ENCODE measurements at places on chromosomes 3 and 15.

GRCh38 chr3:189572249-189572648 lies 58.9 kb upstream of the TP63 start:
- DNase-seq: no peak

GRCh38 chr3:41975416-41976103 lies 13.7 kb upstream of the ULK4 start:
- DNase-seq: no peak

DNA sequence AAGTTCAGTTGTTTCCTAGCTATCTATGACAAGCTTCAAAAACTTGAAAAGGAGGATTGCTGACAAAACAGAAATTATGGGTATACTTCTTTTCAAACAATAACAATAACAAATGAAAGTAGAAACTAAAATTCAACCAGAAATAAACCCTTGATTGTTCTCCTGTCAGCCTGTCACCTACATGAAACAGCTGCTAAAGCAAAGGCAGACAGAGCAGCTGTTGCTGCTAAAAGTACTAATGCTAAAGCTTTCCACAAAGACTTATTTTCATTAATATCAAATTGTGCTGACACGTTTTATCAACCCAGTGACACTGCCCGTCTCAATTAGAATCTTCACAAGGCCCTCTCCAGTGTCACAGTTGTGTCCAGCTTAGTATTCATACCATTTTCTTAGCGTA lies 533.2 kb upstream of the GBE1 start:
- DNase-seq: no peak

- DNase-seq: no peak
These were observed 31.0 kb upstream of the FAM3D start for GRCh38 chr3:58697561-58697960.

GRCh38 chr3:71035886-71036285 lies 547.6 kb downstream of the FOXP1 start:
- no peak for DNase-seq

- DNase-seq: no peak
These were observed 89.4 kb upstream of the CDAN1 start for GRCh38 chr15:42826251-42826890.

GRCh38 chr3:129377615-129378014 lies 50.8 kb downstream of the EFCAB12 start:
- no peak for DNase-seq

- no peak for DNase-seq
These were observed 28.0 kb downstream of the RAD51 start for GRCh38 chr15:40722934-40723333.

DNA sequence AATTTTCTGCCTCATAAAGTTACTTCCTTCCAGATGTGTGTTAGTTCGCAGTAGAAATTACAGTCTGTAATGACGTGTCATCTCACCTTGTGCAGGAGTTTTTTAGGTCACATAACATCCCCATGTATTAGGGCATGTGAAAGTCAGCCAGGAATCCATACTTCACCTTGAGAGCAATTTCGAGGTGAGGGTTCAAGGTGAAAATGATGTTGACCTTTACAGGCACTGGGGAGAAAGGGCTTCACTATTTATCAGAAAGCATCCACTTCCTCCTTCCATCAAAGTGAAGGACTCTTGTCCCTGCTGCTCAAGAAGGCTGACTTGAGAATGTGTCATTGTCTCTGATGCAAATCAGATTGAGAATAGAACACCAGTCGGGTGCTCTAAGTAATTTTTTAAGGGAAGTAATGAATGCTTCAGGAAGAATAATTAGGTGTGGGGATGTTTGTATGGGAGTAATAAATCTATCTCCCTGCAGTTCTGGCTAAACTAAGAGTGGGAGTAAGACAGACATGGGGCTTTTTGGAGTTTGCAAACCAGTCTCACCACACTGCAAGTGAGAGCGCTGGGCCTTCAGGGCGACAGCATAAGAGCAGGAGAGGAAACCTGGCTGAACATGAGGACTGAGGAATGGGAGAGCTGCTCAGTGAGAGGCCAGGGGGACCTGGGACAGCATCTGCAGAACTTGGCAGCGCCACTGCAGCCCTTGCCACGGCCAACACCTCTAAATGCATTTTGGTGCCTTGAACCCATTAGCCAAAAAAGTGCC lies 85.9 kb upstream of the IL12A start:
- DNase-seq: no peak

DNA sequence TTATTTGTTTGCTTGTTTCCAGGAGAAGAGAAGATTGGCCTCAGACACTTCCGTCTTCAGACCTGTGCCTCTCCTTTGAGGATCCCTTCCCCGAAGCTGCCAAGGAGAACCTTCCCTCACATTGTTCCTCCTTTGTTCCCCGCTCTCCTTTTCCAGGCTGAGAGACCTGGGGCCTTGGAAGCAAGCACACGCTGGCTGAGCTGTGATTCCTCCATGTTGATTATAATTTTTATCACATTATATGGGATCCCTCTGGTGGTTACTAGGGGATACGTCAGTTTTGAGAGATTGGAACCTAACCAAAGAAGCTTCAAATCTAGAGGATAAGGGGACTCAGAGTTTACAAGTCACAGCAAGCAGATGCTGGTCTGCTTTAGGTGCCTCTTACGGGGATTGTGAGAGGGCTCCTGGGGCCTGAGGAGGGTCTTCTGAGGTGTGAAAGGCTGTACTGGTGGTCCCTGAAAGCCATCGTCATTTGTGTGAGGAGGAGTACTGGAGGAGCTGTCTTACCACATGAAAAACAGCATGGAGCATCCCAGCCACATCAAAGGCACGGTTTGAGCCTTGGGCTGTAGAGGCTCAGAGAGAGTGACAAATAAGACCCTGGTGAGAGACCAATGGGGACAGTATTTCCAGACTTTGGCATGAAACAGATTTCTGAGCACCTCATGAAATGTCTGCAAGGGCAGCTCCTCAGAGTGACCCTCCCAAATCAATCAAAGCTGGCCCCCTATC lies 760.1 kb upstream of the CFAP20DC start:
- no peak for DNase-seq

- no peak for DNase-seq
These were observed 34.6 kb downstream of the PAK2 start for GRCh38 chr3:196774191-196774820.

DNA sequence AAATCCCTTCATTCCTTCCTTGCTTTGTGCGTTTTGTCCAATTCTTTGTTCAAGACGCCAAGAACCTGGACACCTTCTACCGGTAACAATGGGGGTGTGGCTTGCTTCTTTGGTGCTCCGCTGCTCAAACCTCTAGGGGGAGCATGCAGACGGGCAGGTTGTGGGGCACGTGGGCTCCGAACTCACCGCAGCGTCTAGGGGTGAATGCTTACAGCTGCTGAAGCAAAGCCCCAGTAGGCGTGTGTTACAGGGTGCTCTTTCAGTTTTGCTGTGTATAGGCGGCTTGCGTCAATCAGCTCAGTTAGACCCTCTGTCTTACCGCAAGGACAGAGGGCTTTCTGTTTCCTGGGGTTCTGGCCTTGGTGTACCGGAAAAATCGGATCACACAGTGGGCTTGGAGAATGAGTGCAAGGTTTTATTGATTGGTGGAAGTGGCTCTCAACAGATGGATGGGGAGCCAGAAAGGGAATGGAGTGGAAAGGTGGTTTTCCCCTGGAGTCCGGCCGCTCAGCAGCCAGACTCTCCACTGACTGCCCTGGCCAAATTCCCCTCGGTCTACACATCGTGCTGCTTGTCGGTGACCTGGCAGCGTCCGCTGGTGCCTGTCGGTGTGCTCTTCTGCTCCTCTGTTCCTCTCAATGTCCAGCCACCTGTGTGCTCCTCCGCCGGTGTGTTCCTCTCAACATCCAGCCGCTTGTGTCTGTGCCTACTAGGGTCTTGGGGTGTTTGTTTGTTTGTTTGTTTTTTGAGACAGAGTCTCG lies 1.2 kb upstream of the LRRC34 start:
- DNase-seq: no peak

GRCh38 chr3:12486916-12487315 lies 2.6 kb downstream of the TSEN2 start:
- DNase-seq: no peak

GRCh38 chr3:116129187-116129946 lies 315.9 kb downstream of the LSAMP start:
- no peak for DNase-seq

- no peak for DNase-seq
These were observed 40.9 kb upstream of the LARS2 start for GRCh38 chr3:45347315-45348000.

GRCh38 chr15:81323559-81323943 lies 390 bp downstream of the STARD5 start:
- no peak for DNase-seq

- no peak for DNase-seq
These were observed 68.7 kb downstream of the CHRD start for GRCh38 chr3:184448321-184449160.

DNA sequence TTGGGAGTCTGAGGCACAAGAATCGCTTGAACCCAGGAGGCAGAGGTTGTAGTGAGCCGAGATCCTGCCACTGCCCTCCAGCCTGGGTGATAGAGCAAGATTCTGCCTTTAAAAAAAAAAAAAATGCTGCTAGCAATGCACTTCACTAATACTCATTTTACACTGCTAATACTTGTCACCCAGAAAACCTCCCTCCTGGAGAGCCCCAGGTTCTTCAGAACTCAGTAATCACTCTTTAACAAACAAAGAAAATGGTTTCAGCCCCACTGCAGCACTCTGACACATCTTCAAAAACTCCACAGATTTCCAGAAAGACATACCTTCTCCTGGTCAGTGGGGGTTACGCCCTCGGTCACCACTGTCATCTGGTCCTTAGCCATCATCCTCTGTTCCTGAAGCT lies 366.7 kb downstream of the SHQ1 start:
- DNase-seq: no peak

All from stimulated activated CD8-positive, alpha-beta memory T cell treated with anti-CD3 and anti-CD28 coated beads, Interleukin-4, amount 100 ng/mL, for 1 hour (primary cell).